ENCODE measurements at places on chromosomes 2 and 18.

GRCh38 chr2:88760819-88761598 is 69.5 kb downstream of the RPIA start:
- no peak for DNase-seq

DNA sequence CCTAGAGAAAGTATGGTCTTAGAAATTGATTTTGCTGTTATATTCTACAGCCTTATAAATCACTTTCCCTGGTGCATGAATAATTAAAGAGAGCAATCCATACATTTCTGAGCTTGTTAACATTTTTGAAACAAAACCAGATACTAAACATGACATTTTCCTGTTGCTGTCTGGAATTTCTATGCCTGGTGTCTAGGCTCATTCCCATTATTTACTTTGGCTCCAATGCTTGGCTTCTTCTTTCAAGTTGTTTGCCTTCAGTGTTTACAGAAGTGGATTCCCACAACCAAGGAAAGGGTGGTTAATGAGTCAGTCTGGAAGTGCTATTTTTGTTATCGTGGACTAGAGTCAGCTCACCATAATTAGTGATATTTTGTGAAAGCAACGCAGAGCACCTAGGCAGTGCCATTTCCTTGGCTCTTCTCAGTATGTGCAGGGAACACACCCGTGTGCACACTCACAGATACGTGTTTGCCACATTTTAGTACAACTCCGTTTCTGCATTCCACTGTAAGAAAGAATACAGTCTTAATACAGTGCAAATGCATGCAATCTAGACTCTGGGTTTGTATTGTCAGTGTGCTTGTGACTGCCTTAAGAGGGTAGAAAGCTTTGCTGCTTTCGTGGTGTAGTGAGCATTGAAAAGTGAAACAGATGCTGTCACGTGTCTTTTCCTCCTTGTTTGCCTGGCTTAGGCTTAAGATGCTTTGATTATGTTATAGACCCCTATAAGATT is 185.0 kb upstream of the RASGRP3 start:
- peak; percentile 71 for DNase-seq

DNA sequence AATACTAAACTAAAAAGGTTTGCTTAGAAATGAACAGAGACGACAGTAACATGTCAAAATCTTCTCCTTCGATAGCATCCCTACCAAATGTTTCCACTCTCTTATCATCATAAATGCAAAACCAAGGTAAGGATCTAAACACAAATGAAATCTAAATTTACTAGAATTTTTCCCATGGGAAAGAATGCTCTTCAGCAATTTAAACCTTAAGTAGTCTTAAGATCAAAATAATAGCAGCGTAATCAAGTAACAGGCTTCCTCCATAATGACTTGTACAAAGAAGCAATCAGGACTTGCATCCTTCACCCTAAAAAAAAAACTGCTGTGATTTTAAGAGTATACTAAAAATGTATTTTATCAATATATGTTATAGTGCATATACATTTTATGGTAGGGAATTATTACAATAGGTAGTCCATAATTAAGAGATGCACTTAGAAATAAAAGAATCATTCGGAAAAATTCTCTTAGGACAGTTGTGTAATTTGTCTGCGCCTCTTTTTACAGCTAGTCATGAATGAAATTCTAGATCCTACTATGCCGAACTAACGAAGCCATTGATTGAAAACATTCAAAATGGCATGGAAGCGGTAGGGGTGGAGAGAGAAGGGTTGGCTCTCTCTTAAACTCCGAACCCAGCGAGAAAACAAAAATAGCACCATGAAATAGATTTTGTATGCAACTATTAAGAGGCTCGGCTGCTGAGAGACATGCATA is 1.3 kb downstream of the PGAP1 start:
- DNase-seq = no peak

GRCh38 chr2:227415538-227416424 is 28.0 kb upstream of the SCYGR1 start:
- DNase-seq = no peak

All from NCI-H2029 (cell line).